ENCODE measurements at places on chromosomes 7 and 10.

DNA sequence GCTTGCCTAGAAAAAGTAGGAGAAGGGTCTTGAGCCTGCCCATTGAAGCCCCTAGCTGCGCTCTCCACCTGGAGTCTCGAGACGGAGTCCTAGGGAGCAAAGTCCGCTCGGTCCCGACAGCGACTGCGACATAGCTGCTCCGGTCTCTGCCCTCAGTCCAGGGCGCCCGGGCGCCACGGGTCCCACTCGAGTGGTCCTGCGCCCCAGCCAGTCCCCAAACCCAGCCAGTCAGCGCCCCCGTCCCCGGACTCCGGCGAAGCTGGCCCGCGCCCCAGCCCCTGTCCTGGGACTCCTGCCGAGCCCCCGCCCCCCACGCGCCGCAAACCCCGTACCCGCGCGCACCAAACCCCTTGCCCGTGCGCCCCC, 490 bp downstream of the TNS3 start:
- DNase-seq: no peak

- DNase-seq: no peak
These were observed 655.7 kb downstream of the INHBA start for GRCh38 chr7:41047211-41047610.

GRCh38 chr10:108521827-108522492, 1357.5 kb upstream of the SORCS1 start:
- no peak for DNase-seq

DNA sequence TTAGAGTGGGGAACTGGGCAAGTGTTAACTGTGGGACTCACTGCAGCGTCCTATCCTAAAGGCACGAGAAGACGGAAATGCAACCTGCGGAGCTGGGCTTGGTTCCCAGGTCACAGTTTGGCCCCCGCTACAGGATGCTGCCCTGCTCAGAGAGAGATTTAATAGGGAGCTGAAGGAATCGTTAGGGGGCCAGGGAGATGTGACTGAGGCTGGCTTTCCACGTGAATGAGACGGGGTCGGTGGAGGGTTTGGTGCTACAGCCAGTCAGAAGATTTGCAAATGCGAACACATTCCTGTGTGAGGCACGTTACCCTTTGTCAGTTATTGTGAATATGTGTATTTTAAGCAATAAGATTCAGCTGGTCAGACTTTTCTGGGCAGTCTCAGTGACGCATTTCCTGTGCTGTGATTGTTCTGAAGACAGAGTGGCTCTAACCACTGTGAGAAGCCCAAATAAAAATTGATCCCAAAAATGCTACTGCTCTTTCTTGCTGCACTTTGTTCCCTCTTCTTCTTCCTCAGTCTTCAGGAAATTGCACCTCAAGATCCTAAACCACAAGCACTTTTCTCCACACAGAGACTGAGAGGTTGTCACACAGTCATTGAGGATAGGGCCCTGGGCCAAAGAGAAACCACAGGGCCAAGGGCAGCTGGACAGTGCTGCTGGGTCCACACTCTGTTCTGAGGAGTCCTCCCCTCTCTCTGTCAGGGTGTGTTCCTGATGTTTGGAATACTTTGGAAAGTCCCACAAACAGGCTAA, 21.2 kb downstream of the CYP17A1 start:
- DNase-seq: peak; percentile 57

DNA sequence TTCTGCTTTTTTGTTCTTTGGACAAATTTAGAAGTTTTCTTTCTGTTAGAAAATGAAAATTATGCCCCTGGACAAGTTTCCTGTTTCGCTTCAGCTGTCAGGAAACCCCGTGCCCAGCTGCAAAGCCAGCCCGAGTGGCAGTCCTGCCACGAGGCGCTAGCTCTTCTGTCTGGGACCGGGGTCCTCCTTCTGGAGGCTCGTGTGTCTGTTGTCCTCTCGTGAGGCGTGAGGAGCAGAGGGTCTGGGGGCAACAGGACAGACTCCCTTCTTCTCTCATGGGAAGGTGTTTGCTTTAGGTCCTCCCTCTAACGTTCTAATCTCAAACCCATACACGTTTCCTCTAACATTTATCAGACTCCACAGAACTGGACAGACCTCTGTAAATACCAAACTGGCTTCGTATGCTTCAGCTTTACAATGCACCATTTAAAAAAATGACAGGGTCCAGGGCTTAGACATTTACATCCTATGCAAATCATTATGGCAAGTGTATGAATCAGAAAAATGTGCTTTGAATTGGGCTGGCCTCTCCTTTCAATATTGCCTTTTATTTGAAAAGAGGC, 184.5 kb upstream of the SHH start:
- no peak for DNase-seq

- DNase-seq: no peak
These were observed 158.6 kb downstream of the ADAM12 start for GRCh38 chr10:126229686-126230085.

DNA sequence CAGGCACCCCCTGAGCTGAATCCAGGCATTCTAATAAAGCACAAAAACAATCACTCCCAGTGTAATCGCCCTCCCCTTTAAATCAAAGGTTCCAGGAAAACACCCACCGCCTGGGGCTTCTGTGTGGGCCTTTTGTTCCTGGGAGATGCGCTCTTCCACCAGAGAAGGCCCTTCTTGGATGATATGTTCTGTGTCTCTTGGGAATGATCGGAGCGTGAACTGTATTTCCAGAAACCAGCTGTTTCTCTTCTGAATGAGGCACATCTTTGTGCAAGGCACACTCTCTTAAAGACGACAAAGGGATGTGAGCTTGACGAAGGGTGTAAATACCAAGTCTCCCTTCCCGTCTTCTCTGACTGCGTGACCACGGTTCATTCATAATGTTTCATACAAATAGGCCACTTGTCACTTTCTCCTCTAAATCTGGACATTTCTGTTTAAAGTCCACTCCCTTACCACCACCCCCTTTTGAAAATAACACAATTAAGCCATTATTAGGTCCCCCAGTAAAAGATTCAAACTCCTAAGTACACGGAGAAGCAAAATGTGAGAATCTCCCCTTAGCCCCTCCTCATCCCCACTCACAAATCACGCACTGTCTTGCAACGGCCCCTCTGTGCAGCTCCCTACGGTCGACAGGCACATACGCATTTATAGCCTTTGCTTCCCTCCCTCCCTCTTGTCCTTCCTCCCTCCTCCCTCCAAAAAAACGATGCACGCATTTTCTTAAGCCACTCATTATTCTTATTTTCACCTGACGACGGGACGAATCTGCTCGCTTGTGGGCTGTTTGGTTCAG, 45.6 kb upstream of the ENO4 start:
- DNase-seq: no peak

GRCh38 chr7:30510124-30511075, 5.8 kb upstream of the GGCT start:
- peak; percentile 24 for DNase-seq

GRCh38 chr7:48094861-48095293, 5.8 kb downstream of the UPP1 start:
- peak; percentile 65 for DNase-seq

DNA sequence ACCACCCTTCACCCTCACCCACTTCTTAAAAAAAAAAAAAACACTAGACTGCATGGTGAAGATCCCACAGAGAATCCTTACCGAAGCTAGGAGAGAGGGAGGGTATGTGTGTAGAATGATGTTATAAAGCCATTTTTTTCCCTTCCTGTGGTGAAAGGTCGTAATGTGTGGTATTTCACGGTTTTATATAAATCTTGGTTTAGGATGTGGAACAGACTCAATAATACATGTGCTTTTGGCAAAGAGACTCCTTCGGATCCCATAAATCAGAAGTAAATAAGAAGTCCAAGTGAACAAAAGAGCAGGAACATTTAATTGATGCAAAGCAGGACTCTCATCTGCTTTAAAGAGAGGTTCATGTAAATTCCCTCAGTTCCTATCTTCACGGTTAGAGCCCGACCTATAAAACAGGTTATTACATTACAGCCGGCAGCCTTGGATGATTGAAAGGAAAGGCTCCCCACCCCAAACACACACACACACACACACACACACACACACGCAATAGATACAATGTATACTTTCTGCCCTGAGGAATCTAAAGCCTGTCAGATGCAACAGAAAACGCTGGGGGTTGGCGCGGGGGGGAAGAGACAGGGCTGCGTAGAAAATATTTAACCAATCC, 8.8 kb downstream of the DLX5 start:
- no peak for DNase-seq

DNA sequence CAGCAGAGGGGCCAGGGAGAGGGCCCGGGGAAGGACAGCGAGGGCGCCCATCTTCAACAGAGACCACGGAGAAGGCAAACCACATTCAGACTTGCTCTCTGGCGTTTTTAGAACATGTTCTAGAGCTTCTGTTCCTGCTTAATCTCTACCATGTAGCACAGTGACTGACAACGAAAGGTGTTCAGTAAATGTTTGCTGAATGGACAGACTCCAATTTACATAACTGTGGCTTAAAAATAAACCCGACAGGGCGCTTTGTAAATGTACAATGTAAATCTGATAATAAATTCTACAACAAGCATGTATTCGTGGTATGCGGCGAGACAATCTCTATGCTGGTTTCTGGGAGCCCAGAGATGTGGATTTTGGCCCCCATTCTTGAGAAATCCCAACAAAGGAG, 10.5 kb downstream of the ADARB2 start:
- no peak for DNase-seq

DNA sequence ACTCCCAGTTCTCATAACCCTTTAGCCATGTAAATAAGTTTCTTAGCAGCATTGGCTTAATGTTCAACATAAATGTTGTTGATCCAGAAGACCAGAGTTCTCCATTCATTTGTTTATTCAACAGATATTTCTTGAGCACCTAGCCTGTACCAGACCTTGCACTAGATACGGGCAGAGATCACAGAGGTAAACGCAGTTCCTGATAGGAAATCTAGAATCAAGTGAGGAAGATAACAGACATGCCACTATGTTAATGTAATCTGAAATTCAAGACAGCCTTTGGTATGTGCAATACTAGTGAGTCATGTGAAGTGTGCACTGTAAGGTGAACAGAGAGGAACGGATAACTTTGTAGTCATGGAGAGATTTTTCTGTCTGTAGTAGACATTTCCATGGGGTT, 3.0 kb downstream of the BUB3 start:
- DNase-seq: peak; percentile 41

DNA sequence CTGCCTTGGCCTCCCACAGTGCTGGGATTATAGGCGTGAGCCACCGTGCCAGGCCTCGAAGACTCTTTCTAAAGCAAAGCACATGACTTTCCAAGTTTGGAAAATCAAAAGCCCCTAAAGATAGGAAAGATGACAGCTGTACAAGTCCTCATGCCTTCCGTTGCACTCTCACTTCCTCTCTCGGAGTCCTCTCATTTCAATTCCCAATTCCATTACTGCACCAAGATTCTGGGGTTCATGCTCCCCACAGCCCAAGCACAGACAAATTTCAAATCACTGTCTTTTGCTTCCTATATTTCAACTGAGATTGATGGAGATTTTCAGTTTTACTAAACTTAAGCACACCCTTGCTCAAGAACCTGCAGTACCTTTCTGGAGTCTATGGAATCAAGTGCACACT, 10.9 kb upstream of the PLAU start:
- no peak for DNase-seq

DNA sequence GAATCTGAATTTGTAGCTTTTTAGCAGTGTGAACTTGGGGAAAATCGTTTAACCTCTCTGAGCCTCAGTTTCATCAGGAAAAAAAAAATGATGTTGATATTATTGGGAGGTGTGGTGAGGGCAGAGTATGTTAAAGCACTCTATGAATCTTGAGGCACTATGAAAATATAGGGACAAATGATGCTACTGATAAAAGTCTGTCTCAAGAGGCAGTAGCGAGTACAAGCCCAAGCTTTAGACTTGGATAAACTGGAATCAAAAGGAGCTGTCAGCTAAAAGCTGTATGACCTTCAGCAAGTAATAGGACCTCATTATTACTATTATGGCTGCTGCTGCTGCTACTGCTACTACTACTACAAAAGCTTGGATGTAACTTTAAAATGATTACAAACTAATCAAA, 8.4 kb downstream of the ZNF277 start:
- DNase-seq: no peak

DNA sequence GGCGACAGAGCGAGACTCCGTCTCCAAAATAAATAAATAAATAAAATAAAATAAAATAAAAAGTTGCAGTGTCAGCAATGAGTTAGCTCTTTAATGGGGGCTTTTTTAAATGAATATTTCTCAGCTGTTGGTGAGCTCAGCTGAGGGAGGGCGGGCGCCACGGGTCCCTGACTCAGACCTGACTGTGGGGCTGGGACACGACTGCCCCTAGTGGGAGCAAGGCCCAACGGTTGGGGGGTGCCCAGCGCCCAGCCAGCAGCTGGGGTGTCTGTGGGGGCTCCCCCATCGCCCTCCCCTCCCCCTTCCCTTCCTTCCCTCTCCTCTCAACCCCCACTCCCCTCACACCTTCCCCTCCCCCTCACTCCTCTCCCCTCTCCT, 46.6 kb downstream of the PWWP2B start:
- peak; percentile 79 for DNase-seq

DNA sequence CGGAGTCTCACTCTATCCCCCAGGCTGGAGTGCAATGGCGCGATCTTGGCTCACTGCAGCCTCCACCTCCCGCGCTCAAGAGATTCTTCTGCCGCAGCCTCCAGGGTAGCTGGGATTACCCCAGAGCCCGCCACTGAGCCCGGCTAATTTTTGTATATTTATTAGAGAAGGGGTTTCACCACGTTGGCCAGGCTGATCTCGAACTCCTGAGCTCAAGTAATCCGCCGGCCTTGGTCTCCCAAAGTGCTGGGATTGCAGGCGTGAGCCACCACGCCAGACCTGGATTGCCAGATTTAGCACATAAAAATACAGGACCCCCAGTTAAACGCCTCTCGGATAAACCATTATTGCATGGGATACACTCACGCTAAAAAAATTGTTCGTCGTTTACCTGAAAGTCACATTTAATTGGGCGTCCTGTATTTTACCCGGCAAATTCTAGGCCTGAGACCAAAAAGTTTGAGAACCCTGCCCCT, 375 bp upstream of the GATAD1 start:
- no peak for DNase-seq

- DNase-seq: no peak
These were observed 114.3 kb upstream of the ODAD2 start for GRCh38 chr10:28113202-28113601.

GRCh38 chr7:116588225-116588624, 63.4 kb downstream of the CAV1 start:
- peak; percentile 24 for DNase-seq

All from AG08396 (cell line).